ENCODE measurements at places on chromosomes 7 and 10.
A peak's percentile ranks its signal among the peaks of the same experiment; 100 is the strongest.

DNA sequence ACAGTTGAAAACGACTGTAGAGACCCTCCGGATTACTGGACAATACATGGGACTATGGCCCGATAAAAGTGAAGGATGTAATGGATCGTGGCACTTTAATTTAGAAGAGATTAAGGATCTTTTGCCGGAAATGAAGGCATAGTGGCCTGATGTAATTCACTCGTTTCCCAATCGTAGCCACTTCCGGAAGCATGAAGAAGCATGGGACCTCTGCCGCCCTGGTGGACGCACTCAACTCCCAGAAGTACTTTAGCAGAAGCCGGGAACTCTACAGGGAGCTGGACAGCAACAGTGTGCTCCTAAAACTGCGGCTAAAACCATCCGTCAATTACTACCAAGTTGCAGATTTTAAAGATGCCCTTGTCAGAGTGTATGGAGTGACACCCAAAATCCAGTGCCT, 59.6 kb upstream of the NUPR2 start:
- no peak for DNase-seq

GRCh38 chr7:90917539-90917938, 321.4 kb downstream of the CDK14 start:
- DNase-seq, result no peak

- DNase-seq, result no peak
Measured at GRCh38 chr10:16105082-16105481, 244.8 kb upstream of the MINDY3 start.

GRCh38 chr7:108402865-108403264, 53.4 kb downstream of the NRCAM start:
- no peak for DNase-seq

GRCh38 chr7:55435466-55435865, 70.3 kb downstream of the LANCL2 start:
- DNase-seq, result no peak

- DNase-seq, result no peak
Measured at GRCh38 chr10:95430231-95430951, 130.8 kb downstream of the SORBS1 start.

DNA sequence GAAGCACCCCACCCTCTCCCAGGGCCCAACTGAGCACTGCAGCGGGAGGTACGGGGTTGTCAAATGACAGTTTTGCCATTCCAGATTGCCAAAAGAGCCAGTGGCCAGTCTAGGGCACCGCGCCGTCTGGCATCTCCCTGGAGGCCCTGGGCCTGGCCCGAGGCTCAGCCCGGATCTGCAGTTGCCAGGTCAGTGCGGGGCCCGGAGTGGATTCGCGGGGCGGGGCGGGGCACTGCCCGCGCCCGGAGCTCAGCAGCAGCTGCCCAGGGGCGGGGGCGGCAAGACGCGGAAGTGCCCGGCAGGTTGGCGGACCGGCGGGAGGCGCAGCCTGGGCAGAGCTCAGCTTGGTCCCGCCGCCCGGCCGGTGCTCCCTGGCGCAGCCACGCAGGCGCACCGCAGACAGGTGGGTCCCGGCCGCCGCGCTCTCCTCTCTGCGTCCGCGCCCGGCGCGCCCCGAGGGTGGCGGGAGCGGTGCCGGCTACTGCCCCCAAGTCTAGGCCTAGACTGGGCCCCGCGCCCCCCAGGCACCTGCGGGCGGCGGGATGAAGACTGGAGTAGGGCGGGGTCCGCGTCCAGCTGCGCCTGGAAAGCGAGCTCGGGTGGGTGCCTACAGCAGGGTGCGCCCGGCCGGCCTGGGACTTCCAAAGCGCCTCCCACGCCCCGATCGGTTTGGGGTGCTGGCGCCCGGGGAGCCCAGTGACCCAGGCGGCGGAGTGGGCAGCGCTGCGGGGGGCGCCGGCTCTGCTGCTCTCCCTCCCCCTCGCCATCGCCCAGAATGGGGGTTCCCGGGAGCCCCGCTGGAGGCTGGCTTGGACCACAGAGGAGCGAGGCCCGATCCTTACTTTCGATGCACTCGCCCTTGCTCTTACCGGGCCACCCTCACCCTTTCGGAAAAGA, at the start of gene IRF5:
IRF5 (plus strand) TSS at position 281 of the 897 bp plus-strand sequence. CDS start 4,155 bp downstream, outside the sequence.
- DNase-seq, result no peak

GRCh38 chr10:79056361-79056735, 12.4 kb upstream of the ZMIZ1 start:
- no peak for DNase-seq

- DNase-seq, result peak; percentile 78
Measured at GRCh38 chr7:98021588-98022351, 31.8 kb upstream of the OCM2 start.

DNA sequence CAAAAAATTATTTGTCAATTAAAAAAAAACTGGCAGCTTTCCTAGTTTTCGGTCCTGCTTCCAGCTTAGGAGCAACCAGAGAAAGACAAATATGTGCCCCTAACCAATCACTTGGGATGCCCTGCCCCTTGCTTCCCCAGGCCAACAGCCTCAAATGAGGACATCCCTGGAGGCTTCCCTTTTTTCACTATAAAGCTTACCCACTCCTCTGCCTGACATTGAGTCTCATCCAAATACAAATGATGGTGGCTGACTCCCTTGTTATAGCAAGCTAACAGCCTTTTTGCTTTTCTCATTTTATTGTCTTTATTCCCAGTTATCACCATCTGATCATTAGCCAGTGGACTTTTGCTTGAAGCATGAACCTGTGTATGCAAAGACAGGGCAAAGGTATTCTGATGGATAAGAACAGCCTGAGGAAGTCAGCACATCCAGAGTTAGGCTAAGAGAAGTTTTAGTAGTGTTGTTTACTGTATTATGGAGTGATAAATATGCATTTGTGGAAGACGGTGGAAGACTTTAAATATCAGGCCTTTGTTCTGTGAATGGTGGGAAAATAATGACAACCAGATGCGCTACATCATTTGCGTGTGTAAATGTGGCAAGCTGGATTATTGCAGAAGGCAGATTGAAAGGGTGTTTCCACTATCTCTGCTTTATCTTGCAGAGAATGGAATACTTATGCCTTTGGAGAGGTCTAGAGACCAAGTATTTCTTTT, 1.7 kb upstream of the CCM2 start:
- no peak for DNase-seq

Data from activated naive CD4-positive, alpha-beta T cell (primary cell).